Stimulated activated CD8-positive, alpha-beta memory T cell treated with anti-CD3 and anti-CD28 coated beads, Interleukin-4, amount 100 ng/mL, for 1 hour (primary cell): ENCODE measurements at places on chromosomes 4 and X.

- no peak for DNase-seq
Measured at GRCh38 chrX:52988985-52989917, 30.9 kb upstream of the FAM156A start.

DNA sequence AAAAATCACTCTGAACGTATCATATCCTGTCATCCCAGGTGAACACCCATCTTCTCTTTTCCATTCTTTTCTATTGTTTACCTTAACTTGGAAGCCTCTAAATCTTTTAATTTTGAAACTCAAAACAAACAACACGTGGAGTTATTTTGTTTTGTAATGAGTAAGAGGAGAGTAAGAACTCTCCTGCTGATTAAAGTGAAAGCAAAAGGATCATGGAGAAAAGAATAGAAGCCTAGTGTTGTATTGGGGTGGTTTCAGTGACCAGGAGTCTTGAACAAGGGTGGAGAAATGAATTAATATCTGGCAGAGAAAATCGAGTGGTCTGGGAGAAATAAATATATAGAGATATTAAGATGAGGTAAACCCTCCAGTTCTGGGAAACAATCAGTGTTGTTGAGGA, 237.4 kb upstream of the UGT8 start:
- no peak for DNase-seq

DNA sequence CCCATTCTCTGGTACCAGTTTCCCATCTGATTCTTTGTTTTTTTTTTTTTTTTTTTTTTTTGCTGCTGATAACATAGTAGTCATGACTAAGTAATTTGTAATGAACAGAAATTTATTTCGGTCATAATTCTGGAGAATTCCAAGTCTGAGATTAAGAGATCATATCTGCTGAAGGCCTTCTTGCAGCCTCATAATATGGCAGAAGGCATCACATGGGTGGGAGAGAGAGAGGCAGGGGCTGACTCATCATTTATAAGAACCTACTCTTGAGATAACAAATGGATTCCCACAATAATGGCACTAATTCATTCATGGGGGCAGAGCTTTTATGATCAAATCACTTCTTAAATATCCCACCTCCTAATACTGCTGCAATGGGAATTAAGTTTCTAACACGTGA, 1034.3 kb downstream of the STIM2 start:
- no peak for DNase-seq

DNA sequence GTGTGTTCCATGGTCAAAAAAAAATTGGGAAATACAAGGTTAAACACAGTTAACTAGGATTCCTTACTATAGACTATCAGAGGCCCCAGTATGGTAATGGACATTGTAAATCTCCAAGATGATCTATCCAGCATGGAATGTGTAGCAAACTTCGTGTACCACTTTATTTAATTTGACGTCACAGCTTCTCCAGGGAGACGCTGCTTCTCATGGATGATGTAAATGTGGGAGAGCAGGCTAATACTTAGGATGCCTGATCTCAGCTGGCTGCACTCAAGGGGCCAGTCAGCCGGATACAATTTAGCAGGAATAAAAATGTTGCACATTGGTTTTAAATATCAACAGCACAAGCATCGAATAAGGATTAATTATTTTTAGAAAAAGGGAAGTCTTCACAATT, 111.7 kb upstream of the HPF1 start:
- no peak for DNase-seq

DNA sequence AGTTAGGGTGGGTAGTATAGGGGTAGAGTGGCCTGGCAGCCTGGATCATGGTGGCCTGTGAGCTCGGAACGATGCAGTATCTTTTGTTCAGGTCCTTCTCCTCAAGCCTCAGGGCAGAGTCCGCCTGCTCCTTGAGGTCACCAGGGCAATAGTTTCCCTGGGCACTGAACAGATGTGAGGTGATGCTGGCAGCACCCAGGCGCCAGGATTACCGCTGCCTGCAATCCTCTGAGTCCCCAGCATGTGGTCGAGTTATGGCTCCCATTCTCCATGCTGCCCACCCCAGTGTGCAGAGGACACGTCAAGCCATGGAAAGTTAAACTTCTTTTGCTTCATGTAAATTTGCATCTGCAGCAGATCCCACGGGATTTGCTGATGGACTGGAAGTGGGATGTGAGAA, 38.7 kb downstream of the NEIL3 start:
- DNase-seq: no peak

DNA sequence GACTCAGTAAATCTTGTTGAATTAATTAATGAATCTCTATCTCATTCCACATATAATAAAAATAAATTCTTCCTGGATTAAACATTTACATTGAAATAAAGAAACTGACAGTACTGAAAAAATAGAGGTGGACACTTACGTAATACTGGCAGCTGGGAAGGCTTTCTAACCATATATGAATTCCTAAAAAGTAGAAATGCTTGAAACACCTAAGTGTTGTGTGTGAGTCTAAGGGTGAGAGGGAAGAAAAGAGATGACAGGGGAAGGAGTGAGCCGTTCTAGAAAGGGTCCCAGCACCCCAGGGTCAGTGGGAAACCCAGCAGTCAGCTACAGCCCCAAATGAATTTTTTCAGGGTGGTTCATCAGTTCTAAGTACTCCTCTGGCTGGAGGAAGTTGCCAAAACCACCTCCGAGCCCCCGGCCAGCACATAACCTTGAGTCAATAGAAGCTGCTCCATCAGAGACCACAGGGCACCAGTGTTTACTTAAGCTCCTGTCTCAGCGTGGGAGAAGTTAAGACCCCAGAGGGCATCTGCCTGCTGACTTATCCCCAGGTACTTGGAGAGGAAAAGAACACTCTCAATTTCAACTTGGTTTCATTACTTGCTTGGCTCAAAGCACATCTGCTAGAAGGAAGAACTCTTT, 18.3 kb downstream of the GAB3 start:
- no peak for DNase-seq

DNA sequence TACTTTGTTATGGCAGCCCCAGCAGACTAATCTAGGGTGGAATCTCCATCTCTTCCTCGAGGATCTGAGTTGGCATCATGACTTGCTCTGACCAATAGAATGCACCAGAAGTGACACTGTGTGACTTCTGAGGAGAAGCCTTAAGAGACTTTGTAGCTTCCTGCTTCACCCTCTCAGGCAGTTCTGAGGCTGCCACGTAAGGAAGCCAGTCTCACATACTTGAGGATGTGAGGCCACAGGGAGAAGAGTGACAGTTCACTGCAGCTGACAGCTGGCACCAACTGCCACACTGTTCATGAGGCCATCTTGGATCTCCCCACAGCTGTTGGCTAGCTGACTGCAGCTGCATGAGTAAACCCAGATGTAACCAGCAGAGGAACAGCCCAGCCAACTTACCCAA, 29.3 kb upstream of the BCOR start:
- DNase-seq: no peak

DNA sequence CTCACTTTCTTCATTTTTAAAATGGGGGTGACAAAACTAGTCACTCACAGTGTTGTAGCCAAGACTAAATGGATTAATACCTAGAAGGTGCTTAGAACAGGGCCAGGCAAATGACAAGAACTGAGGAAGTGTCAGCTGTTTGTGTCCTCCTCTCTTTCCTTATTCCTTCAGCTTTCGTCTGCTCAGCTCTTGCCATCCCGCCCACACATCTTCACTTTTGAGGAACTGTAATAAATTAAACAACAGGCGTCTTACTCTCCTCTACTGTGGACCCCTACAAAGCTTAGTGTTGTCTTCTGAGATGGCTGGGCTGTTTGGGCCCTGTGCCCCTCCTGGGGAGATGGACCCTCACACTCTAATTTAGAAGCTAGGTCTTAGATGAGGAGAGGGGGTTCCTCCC, 2.7 kb downstream of the HPSE start:
- DNase-seq: no peak

- DNase-seq: no peak
Measured at GRCh38 chr4:184021389-184021788, 116.3 kb downstream of the STOX2 start.

DNA sequence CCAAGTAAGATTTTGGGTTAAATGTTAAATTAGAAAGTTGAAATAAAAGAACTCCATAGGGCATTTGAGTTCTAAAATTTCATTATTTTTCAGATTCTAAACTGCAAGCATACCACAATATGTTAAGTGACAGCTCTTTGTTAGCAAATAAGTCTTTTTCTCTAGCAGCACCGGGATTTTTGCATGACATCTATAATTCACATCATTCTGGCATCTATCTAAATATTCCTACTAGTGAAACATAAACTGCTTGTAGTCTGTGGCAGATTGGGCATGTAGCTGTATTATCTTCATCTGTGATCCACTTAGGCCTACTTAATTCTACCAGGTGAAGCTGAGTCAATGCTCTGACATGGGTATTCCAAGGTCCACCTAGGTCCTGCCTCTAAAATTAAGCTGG, 32.1 kb upstream of the KLHL13 start:
- no peak for DNase-seq

GRCh38 chrX:42809569-42809968, 31.6 kb upstream of the PPP1R2C start:
- DNase-seq: no peak

GRCh38 chr4:7371210-7371941, 63.4 kb downstream of the PSAPL1 start:
- no peak for DNase-seq

GRCh38 chr4:36168127-36168878, 76.0 kb downstream of the ARAP2 start:
- DNase-seq: no peak

DNA sequence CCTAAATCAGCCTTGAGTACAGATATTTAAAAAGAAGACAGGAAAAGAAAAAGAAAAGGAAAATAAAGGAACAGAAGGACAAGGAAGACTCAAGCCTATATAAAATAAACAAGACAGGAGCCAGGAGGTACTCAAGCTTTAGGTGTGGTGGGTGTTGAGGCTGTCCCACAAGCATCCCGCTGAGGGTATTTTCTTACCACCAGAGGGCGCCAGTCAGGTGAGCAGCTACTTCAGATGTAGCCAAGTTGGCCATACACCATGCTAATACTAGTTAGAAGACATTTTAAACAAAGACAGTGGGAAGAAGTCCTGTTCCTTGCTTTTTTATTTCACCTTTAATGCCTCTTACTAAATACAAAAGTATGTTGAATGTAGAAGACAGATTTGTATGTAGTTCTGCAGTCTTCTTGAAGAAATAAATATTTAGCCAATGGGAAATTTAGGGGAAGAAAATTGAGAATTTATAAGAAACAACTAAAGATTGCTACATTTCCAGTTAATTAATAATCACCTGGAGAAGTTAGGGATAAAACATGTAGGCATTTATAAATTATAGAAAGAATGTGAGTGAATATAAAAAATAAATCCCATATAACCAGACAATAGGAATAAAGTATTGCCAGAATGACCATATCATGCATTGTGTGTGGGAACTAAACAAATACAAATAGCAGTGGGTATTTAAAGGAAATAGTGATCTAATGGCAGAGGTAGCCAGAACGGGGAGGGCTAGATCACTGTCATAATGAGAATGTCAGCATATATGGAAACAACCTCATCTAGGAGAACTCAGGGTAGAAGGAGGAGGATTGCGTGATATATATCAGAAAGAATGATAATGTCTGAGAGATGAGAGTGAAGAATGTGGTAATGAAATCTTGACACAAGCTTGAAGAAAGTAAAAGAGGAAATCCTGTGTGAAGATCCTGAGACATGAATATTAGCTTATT, 71.0 kb downstream of the MTHFD2L start:
- DNase-seq: peak; percentile 44
